ENCODE measurements at places on chromosomes 13 and 19.

DNA sequence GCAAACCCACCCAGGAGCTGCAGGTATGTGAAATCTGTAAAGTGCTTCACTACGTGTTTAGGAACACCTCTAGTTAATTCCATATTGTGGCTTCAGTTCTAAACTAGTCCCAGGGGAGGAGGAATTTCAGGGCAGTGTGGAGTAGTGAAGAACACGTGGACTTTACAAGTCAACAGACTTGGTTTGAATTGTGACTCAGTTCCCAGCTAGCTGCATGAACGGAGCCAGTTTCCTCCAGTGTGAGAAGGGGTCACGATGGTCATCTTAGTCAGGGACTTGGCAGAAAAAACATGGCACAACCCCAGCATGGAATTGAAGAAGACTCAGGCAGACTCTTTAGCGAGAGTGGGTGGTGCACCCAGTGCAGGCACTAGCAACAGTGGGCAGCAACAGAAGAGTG lies 175.7 kb upstream of the UBL3 start:
- DNase-seq, result no peak

GRCh38 chr19:19447536-19448237 lies 42.2 kb downstream of the GATAD2A start:
- no peak for DNase-seq

DNA sequence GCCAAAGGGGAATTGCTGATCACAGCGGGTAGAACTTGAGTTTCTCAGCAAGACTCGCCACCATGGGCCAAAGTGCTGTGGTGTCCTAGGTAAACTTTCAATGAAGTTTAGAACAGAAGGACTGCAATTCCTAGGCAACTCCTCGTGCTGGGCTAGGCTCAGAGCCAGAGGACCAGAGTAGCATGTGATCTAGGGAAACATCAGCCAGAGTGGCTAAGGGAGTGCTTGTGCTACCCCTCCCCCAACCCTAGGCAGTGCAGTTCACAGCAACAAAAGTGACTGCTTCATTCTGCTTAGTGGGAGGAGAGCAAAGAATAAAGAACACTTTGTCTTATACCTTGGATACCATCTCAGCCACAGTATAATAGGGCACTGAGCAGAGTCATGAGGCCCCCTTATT lies 1658.6 kb upstream of the MIR17HG start:
- no peak for DNase-seq

- no peak for DNase-seq
Observed at GRCh38 chr13:100495455-100495854, 93.1 kb downstream of the GGACT start.

GRCh38 chr13:102000764-102001163 lies 401.1 kb downstream of the FGF14 start:
- DNase-seq, result no peak

DNA sequence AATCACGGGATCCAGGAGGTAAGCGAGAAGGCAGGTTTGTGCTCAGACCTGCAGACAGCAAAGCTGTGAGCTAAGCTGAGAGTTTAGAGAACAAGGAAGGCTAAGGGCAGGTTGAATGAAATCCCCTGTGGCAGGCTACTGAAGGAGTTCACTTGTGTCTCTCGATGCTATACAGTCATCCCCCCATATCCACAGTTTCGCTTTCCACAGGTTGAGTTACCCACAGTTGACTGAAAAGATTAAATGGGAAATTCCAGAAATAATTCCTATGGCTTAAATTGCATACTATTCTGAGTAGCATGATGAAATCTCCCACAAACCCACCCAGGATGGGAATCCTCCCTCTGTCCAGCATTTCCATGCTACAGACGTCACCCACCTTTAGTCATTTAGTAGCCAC lies 49.6 kb downstream of the ABCC4 start:
- no peak for DNase-seq

- no peak for DNase-seq
Observed at GRCh38 chr19:35449359-35450043, 1.4 kb downstream of the FFAR2 start.

DNA sequence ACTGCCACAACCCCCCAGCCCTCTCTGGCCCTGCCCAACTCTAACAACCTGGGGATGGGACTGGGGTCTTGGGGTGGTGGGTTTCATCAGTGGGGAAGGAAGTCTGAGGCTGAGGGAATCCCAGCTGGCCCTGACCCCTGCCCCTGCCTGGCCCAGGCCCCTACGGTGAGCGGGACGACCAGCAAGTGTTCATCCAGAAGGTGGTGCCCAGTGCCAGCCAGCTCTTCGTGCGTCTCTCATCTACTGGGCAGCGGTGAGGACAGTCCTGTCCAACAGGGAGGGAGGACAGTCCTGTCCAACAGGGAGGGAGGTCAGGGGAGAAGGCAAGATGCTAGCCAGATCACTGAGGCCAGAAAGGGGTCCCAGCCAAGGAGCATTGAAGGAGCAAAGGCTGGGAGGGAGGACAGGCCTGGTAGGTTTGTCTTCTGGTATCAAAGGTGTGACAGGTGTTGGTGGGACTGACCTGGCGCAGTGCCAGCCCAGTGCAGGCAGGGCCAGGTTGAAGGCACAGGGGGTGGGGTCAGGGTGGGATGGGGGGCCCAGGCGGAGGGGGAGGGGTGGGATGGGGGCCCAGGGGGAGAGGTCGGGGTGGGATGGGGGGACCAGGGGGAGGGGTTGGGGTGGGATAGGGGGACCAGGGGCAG lies 12.1 kb upstream of the LTBP4 start:
- no peak for DNase-seq

GRCh38 chr19:1668486-1669270 lies 16.3 kb upstream of the TCF3 start:
- no peak for DNase-seq

DNA sequence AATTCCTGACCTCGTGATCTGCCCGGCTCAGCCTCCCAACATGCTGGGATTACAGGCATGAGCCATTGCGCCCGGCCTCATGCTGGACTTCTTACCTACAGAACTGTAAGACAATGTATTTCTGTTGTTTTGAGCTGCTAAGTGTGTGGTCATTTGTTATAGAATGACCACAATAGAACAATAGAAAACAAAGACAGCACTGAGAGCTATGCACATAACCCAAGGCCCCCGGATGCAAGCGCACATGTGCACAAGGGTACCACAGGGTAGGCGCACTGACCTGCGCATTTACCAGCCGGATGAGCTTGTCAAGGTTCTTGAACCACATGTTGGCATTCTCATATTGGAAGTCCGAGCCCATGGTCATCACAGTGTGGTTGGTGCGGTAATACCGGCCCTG lies 5.6 kb downstream of the MAN2B1 start:
- DNase-seq, result no peak

DNA sequence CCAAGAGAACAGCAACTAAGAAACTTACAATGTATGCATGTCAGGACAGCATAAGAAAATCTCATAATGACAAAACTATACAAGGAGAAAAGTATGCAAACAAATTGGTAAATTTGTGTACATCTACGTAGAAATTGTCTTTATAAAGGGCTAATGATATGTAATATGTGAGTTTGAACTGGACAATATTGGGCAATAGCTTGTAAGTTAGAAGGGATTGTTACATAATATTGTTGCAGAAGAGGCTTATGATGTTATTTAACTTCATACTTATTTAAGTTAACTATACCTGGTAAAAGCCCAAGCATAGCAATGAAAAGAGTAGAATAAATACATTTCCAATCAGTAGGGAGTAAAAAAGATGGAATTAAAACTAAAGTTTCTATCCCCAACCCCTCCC lies 134.0 kb downstream of the MAB21L1 start:
- no peak for DNase-seq

DNA sequence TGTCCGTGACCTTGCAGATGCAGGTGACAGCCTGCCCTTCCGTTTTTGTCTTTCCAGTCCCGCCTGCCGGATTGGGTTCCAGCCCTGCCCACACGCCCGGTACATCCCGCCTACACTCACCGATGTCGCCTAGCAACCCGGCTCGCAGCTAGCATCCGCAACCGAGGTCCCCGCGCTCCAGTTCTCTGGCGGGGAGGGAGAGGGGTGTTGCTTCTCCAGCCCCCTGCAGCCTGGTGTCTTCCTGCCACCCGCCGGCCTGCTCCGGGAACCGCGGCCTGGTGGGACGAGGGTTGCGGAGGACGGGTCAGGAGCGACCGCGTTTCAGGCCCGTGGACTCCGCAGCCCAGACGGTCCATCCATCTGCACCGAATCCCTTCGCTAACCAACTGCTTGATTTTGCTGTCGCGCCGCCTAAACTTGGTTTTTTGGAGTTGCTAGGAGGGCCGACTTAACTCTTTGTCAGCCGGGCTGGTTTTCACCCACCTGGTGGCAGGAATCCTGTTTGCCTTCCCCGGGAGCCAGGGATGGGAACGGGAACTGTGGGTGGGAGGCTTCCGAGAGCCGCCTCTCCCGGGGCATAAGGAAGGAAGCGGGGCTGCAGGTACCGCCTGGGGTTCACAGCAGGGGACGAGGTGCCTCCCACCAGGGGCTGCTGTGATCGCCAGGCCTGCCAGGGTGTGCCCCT lies 15.4 kb upstream of the MATK start:
- no peak for DNase-seq

- no peak for DNase-seq
Observed at GRCh38 chr13:92609376-92609775, 617.2 kb upstream of the GPC6 start.

- DNase-seq, result no peak
Observed at GRCh38 chr13:109516186-109516585, 270.2 kb downstream of the IRS2 start.

DNA sequence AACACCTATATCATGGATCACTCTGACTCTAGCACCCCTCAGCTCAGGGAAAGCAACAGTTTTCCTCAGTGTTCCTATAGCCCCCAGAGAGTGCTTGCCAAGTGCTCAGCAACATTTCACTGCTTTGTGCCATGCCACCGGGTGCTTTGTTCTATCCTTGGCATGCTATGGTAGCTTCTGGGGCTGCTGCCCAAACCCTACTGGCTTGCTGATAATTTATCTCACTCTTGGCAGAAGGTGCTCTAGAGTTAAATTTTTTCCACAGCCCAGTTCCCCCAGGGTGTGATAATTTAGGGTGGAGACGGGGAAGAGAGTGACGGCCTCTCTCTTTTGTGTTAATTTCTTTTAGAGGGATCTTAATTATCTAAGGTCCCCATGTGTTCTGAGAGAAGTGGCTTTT lies 12.6 kb upstream of the CSNK1A1L start:
- DNase-seq, result peak; percentile 5

- DNase-seq, result no peak
Observed at GRCh38 chr19:18194554-18195238, 1.7 kb downstream of the MPV17L2 start.

- DNase-seq, result no peak
Observed at GRCh38 chr19:45529420-45529785, 22.1 kb downstream of the VASP start.

DNA sequence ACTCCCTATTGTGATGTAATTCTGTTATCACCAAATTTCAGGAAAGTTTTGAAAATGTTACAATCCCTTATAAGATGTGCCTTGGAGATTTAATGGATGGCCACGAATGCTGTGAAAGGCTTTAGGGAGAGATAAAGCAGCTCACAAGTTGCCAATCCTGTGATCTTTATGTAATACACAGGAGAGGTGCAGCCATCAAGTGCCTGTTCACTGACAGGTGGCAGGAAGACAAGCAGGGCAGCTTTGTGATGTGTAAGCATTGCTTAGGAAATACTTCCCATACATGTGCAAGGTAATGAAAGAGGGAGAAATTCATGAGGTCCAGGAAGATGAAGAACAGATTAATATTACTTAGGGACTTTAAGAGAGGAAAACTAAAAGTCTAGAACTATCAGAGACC lies 628.8 kb downstream of the SLITRK6 start:
- DNase-seq, result no peak

DNA sequence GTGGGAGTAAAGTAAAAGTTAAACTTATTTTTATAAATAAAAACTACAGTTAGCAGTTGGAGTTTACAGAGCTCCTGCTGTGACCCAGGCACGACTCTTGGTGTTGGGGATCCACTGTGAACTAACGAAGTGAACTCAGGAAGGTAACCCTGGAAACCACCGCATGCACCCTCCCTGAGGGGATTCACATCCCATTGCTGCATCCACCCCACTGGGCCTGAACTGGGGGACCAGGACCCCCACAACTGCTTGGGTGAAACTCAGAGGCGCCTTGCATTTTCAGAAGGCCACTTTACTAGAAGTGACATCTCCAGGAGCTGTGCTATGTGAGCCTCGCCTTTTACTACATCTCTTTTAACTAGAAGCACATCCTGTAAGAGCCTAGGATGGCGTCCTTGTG lies 166.4 kb downstream of the TEX29 start:
- no peak for DNase-seq

GRCh38 chr13:106917024-106917571 lies 349.2 kb upstream of the ARGLU1 start:
- no peak for DNase-seq

DNA sequence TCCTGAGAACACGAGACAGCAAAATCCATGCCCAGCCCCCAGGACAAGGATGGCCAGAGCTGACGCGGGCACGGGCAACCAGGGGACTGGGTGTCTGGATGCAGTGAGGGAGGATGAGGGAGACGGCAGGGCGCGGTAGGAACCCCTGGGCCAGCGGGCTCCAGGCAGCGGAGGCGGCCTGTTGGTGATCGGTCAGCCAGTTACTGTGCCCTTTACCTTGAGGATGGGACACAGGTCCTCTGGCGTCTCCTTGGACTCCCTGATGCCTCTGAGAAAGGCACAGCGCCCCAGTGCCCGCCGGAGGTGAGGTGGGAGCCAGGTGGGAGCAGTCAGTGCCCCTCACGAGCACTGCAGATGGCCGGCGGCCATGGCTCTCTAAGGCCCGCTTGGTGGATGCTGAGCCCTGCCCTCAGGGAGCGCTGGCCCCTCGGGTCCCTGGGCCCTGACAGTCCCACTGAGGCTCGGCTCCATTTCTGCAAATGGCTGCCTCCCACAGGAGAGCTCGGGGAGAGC lies 31.2 kb downstream of the C13orf46 start:
- DNase-seq, result no peak

- DNase-seq, result no peak
Observed at GRCh38 chr13:26257049-26257448, 3.1 kb downstream of the CDK8 start.

- DNase-seq, result peak; percentile 7
Observed at GRCh38 chr13:43085545-43085944, 62.2 kb downstream of the DNAJC15 start.

DNA sequence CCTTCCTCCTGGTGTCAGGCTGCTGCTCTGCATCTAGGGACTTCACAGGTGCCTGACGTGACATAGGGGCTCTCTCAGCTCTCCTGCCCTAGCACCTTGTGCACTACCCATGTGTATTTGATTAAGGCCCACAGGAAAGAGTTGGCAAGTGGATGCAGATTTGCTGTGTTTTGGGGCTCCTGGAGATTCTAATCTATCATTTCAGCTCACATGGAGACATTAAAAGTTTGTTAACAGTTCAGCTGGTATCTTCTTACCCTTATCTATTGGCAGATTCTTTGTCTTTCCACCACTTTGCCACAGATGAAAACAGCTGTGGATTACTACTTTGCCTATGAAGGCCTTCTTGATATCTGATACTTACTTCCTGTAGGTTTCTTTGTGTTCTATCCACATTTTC lies 41.9 kb downstream of the WASF3 start:
- DNase-seq, result no peak

DNA sequence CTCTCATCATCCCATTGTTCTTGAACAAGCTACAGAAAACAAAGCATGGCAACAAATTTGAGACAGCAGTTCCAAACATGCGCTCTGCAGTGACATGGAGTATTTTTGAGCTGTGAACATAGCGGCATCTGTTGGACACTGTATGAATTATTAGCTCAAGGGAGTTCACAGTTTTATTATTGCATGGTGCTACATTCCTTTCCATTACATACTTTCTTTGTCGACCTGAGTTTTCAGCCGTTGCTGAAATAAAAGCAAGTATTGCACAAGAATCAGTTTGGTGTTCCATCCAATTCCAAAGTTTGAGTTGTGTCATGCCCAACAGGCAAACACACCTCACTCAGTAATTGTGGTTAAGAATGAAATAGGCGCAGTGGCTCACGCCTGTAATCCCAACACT lies 30.1 kb upstream of the METTL21C start:
- DNase-seq, result peak; percentile 27

Data from erythroblast (primary cell).